Glutamatergic neuron (in vitro differentiated cells): ENCODE measurements at places on chromosomes 1 and 21. TPM values are rescaled to one million over a fixed set of nuclear protein-coding genes. Genes with fewer than 3 reads are reported as not detected.

Gene ATAD3B
- total RNA-seq: 34.9 TPM

Gene ABCA4
- 0.61 TPM for total RNA-seq

Gene RHBG
- total RNA-seq: not detected

Gene HAO2
- total RNA-seq: not detected

Gene DMBX1
- total RNA-seq: not detected

Gene KRTAP23-1
- total RNA-seq: not detected

Gene APCS
- not detected for total RNA-seq

Gene SLAMF9
- not detected for total RNA-seq

Gene PODN
- total RNA-seq: 3.1 TPM

Gene DNM3
- 11.4 TPM for total RNA-seq

Gene NFIA
- total RNA-seq: 16.4 TPM

Gene AURKAIP1
- 130 TPM for total RNA-seq

Gene KRTAP19-1
- total RNA-seq: not detected

Gene TMEM61
- total RNA-seq: not detected

Gene PDZK1IP1
- not detected for total RNA-seq

Gene METTL25B
- total RNA-seq: 27.1 TPM

Gene UHMK1
- 19.4 TPM for total RNA-seq

Gene YRDC
- total RNA-seq: 14.9 TPM

Gene KCNA3
- total RNA-seq: 2.7 TPM

Gene VTCN1
- not detected for total RNA-seq

Gene FAM72D
- 0.61 TPM for total RNA-seq

Gene ST3GAL3
- total RNA-seq: 16.5 TPM

Gene FCGR2B
- not detected for total RNA-seq

Gene FLG2
- not detected for total RNA-seq

Gene NUDC
- 53.2 TPM for total RNA-seq

Gene FCRL6
- total RNA-seq: not detected

Gene VANGL2
- total RNA-seq: 79.4 TPM

Gene GBP3
- not detected for total RNA-seq

Gene IVL
- total RNA-seq: not detected

Gene KRTAP13-4
- not detected for total RNA-seq

Gene SLC16A4
- 4.4 TPM for total RNA-seq

Gene OVAAL
- not detected for total RNA-seq
